ENCODE measurements at places on chromosomes 6 and 20.
A peak's percentile ranks its signal among the peaks of the same experiment; 100 is the strongest.

- peak; percentile 90 for DNase-seq
Observed at GRCh38 chr6:39114704-39115599, at the start of gene SAYSD1. SAYSD1 (minus strand) TSS chr6:39115186; CDS start chr6:39115089, 97 bp downstream.

GRCh38 chr6:126546541-126547120, 206.7 kb downstream of the CENPW start:
- DNase-seq: no peak

DNA sequence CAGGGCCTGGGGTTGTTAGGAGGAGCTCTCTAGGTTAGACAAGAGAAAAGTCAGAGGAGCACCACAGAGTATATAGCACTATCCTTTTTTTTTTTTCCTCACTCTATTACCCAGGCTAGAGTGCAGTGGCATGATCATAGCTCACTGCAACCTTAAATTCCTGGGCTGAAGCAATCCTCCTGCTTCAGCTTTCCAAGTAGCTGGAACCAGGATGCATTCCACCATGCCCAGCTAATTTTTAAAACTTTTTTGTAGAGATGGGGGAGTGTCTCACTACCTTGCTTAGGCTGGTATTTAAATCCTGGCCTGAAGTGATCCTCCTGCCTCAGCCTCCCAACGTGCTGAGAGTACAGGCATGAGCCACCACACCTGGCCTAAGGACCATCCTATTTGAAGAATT, 19.3 kb upstream of the AKIRIN2 start:
- no peak for DNase-seq

DNA sequence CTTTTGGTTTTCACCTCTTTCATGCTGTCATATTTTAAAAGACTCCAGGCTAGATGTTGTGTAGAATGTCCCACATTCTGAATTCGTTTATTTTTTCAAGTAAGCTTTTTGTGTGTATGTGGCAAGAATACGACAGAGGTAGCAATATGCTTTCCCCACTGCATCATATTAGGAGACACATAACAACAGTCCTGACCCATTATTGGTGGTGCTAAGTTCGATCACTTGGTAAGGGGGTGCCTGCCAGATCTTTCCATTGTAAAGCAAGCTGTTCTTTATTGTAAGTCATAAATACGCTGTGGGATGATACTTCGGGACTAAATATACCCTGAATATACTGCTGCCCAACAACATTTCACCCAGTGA, 588 bp upstream of the NCOA3 start:
- DNase-seq: no peak

DNA sequence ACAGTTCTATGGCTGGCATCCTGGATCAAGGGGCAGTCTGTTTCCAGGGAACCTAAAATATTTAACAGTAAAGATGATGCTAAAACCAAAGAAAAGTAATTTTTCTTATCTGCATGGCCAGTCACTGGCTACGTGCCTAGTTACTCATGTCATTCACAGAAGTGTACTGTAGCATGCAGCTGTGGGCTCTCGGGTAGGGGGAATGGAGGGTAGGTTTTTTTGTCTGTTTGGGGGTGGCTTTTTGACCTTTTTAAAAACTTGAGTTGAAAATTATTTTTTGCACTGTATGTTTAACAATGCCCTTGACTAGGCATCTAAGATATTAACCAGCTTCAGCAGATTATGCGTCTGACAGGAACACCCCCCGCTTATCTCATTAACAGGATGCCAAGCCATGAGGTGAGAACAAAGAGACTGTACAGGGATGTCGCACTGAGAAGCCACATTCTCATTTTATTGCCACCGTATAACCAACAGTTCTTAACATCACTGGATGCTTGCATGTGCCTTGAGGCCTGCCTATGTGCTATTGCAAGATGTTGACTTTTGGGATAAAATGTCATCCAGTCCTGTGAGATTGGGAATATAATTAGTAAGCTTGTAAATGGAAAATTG, 30.3 kb upstream of the MAPK13 start:
- DNase-seq: no peak

- no peak for DNase-seq
Observed at GRCh38 chr6:151677404-151677803, 130.1 kb upstream of the ESR1 start.

DNA sequence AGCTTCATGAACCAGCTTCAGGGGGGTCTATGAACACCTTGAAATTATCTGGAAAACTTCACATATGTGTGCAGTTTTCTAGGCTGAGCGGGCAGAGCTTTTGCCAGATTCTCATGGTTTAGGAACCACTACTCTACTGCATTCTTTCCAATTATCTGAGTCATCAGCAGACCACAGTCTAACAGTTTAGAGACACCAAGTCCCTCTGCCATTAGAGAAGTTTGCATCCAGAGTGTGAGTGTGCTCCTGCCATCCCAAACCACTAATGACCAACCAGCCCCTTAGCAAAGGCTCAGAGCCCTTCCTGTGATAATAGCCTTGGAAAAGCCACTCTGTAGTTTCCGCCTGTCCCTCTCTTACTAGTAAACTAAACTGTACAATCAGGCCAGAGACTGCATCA, 96.8 kb downstream of the PHACTR1 start:
- DNase-seq: no peak

DNA sequence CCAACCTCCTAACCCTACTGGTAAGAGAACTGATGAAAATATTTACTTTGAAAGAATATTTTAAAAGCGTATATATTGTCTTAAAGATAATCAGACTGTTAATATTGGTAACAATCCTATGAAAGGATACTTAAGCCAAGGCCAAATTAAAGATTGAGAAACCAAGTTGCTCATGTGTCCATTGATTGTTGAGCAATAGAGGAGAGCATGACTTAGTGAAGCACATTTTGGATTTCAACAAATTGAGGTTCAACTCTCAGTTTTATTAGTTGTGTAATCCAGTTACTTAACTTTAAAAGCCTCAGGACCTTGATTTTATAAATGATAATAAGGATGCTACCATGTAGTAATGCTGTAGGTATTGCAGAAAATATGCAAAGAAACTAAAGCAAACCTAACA, 56.8 kb downstream of the PRL start:
- no peak for DNase-seq

DNA sequence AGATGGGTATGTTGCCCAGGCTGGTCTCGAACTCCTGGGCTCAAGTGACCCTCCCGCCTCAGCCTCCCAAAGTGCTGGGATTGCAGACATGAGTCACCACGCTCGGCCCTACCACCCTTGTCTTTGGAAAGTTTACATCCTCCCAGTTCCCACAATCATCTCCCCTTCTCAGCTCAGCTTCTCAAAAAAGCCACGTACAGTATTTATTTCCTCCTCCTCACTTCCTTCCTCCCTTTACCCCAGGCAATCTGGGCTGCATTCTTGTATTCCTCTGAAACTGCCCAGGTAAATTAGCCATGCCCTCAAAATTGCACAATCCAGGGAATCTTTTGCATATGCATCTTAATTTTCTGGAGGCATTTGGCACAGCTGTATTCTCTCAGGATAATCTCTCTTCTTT, 7.4 kb upstream of the SLC23A2 start:
- DNase-seq: no peak

GRCh38 chr20:61749406-61750075, 316.1 kb downstream of the TAF4 start:
- no peak for DNase-seq

GRCh38 chr6:153092082-153093013, 38.7 kb downstream of the RGS17 start:
- DNase-seq: no peak

DNA sequence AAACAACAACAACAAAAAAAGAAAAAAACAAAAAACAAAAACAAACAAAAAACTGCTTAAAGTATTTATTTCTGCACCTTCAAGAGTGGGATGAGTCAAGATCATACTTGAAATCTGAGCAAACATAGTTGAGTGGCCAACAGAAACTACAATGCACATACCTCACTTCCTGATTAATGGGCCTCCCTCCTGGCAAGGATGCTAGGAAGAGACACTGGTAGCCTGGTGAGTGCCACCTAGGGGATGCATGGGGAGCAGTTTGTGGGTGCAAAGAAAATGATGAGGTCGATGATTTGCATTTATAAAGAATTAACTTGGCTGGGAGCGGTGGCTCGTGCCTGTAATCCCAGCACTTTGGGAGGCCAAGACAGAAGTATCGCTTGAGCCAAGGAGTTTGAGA, 808.1 kb downstream of the MAFB start:
- no peak for DNase-seq

GRCh38 chr6:149897015-149897697, 757 bp downstream of the RAET1E start:
- no peak for DNase-seq

DNA sequence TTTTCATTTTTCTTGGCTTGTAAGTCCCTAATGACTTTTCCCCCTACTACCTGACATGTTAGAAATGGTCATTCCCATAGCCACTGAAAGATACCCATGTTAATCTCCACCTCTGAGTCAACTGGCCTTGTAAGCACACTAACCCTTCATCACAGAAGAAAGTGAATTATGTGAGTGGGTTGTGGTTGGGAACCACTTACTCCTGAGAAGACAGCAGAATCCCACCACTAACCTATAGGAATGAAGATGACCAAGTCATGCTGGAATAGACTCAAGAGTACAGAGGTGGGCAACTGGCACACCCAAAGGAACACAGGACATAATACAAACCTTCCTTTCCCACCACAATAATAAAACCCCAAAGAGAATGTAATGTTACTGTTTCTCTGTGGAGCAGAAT, 30.1 kb downstream of the RAMACL start:
- DNase-seq: no peak

GRCh38 chr6:29702519-29703103, 20.6 kb upstream of the HLA-F start:
- no peak for DNase-seq

- DNase-seq: no peak
Observed at GRCh38 chr6:24600903-24601302, 45.1 kb downstream of the KIAA0319 start.

DNA sequence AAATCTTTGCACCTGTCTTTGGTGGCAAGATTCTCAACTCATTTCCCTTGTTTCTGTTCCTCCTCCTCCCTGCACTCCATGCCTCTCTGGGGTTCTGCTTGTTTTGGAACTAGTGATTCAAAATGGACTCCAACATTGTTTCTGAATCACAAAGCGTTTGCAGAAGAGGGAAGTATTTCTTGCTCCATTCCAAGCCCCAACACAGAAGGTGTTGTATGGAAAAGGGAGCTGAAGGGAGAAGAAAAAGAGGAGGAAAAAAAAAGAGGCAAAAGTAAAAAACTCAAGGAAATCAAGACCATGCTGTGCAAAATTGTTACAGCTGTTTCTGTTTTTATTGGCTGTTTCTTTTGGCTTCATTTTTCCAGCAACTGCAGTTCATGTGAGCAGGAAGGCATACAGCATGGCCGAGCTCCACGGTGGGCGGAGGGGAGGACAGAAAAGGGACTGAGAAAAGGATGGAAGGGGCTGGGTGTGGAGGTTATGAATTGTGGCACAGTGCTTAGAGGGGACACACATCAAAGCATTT, 66.9 kb upstream of the PRL start:
- DNase-seq: no peak

- DNase-seq: no peak
Observed at GRCh38 chr20:38135651-38136420, 29.2 kb downstream of the TGM2 start.

- DNase-seq: peak; percentile 7
Observed at GRCh38 chr20:32411955-32412706, 54.0 kb downstream of the ASXL1 start.

DNA sequence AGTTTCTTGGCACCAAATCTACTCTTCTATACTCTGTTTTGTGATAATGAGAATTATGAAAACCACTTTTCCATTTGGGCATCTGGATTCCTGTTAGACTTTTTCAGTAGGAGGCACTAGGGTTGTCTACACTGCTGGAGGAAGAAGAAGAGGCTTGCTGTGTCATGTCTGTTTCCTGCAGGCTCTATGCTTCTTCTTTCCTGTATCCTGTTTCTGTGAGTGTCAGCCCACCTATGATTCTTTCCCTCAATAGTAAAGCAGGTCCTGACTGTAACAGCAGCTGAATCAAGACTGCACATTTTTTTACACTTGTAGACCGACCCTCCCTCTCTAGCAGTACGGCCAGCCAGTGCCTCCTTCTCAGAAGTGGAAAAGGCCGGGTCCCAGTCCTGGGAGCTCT, 603.9 kb downstream of the HDGFL1 start:
- DNase-seq: peak; percentile 1

GRCh38 chr6:97863697-97864096, 580.7 kb upstream of the MMS22L start:
- no peak for DNase-seq

- no peak for DNase-seq
Observed at GRCh38 chr20:11791835-11792567, 125.7 kb upstream of the BTBD3 start.

DNA sequence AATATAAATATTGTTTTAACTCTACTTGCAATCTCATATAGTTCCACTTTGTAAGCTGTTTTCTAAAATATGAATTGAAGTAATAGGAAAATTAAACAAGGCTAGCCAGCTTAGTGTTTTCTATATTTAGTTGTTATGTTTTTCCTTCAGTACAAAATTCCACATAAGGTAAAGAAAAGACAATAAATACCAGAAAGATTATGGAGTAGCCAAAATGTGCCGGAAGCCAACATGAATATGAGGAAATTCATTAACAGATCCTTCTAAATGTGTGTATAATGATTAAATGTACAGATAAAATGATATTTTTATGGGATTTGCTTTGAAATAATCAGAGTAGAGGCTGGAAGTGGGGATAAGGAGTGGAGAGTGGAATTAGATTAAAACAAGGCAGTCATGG, 52.5 kb upstream of the COL21A1 start:
- no peak for DNase-seq

DNA sequence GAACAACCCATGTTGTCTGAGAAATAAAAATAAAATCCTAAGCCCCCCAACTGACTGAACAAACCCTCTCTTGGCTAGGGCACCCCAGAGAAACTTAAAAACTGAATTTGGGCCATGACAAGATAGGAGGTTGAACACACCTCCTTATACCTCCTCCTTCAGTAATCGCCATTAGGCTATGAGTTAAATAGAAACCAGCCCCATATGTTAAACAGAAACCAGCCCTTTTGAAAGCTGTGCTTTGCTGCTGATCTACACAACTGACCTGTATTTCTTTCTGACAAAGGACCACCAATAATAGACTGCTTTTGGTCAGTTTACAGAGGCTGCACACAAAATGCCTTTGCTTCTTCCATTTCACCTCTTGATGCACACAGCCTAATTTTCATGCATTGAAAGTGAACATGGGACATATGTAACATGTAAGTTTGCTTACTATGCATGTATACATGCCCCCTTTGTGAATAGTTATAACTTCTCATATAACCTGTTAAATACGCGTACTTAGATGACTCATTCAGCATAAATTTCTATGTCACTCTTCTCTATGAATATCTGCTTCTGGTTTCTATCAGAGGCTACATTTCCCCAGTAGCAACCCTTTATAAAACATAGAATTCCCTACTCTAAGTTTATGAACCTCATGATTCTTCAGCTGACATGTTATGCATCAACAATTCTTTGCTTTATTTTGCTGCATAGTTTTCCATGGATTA, 462.9 kb downstream of the COL12A1 start:
- no peak for DNase-seq

- no peak for DNase-seq
Observed at GRCh38 chr6:139376604-139377218, 2.3 kb upstream of the CITED2 start.

DNA sequence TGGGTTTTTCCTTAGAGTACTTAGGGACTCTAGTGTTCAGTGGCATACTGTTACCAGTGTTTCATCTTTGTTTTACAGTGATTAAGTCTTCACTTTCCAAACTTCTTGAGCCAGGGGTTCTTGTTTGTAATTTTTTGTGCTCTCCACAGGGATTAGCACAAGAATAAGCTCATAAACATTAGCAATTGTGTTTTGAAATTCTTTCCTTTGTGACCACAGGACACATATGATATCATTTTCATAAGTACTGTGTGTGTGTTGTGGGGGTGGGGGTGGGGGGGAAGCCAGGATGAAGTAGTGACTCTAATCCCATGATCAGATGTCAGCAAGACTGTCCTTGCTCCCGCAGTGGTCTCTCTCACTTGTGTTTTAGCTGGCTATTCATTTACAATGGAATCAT, 101.5 kb upstream of the SCP2D1 start:
- no peak for DNase-seq
